ENCODE measurements at places on chromosomes 3 and 15.

DNA sequence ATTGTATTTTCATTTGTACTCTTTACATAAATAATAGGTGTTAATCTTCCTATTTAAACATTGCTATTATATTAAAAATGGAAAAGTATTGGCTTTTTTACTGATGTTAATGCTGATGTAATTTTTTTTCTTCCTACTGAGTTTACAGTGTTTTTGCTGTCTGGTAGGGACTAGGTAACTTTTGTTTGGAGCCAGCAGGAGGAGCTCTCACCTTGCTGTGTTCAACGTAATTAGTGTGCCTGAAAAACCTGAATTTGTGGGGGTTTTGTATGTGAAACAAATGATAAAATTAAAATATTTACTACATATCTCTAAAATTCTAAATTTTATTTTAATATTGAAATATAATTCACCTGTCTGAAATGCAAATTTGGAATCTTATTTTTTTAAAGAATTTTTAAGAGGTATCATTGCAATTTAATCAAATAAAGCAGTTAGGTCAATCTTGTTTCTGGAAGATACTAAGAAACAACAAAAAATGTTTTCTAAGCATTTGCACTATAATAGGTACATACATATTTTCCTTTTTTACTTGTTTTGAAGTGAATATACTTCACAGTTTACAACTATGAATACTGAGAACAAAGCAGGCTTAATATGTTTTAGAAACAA is 48.8 kb downstream of the EPHA6 start:
- peak; percentile 35 for DNase-seq

GRCh38 chr3:21331857-21332256 is 419.2 kb downstream of the ZNF385D start:
- DNase-seq: no peak

DNA sequence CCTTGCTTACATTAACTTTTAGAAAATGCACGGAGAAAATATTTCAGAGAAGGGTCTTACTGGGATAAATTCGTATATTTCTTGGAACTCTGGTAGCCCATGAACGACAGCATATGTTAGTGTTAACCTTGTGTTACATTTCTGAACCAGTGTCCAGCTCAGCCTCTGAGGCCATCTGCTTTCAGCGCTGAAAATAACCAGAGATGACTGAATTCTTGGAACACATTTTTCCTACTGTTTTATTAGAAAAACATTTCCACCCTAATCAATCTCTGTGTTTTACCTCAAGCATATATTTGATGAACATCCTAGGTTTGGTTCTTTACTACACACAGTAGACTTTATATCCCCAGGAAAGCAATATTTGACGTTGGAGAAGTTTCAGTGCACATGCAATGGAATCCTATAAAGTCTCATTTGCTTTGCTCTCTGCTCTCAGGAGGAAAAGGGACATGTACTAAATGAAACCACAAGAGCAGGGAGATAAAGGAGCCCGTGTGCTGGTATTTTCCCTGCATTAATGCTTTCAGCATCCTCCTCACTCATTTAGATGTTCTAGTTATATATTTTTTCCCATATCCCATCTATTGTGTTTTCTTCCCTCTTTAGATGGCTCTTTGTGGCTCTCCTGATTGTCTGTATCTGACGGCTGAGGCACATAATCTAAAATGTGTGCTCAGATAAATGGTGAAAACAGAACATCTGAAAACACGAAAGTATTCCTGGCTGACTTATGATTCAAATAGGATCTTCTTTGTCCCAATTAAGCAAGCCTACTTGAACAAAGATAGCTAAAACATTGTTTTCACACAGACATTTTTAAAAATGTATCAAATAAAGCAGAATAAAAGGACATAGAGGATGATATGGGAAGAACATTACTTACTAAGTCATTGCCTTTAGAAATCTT is 151.7 kb upstream of the KCNMB2 start:
- peak; percentile 41 for DNase-seq

- DNase-seq: no peak
Observed at GRCh38 chr3:160703974-160704373, 27.0 kb downstream of the ARL14 start.

- no peak for DNase-seq
Observed at GRCh38 chr3:71461114-71461513, 122.4 kb downstream of the FOXP1 start.

- DNase-seq: no peak
Observed at GRCh38 chr3:142663865-142664264, 60.0 kb upstream of the TRPC1 start.

- DNase-seq: no peak
Observed at GRCh38 chr3:2526926-2527325, 428.3 kb downstream of the CNTN4 start.

DNA sequence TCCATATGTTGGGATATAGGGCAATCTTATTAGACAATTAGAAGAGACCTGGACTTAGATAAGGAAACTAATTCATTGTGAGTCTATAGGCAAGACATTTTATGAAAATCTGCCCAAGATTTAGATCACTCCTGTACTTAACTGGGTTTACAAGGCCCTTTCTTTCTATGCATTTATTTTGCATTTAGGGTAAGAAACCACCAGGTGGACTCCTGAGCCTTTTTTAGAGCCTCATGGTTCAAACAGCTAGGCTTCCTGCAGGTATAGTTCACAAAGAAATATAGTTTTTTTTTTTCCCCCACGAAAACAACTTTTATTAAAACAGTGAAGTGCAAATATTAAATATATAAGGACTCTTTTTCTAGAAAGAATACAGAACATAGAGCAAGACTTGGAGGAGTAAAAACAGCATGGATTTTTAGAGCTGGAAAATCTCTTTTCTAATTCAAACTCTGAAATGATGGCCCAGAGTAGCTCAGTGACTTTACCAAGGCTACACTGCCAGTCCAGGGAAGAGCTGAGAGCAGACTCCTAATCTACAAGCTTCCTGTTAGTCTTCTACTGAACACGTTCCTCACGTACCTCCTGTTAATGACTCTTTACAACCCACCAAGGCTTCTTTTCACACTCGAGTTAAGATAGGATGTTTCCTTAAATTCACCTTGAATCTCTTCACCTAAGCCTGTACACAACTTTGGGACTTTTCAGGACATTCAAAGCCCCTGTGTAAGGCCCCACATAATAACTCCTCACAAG is 400.9 kb upstream of the ATP11B start:
- DNase-seq: no peak

GRCh38 chr3:117657278-117657677 is 947.7 kb downstream of the TUSC7 start:
- no peak for DNase-seq

- DNase-seq: peak; percentile 18
Observed at GRCh38 chr3:101851072-101851770, 1.9 kb downstream of the NFKBIZ start.

DNA sequence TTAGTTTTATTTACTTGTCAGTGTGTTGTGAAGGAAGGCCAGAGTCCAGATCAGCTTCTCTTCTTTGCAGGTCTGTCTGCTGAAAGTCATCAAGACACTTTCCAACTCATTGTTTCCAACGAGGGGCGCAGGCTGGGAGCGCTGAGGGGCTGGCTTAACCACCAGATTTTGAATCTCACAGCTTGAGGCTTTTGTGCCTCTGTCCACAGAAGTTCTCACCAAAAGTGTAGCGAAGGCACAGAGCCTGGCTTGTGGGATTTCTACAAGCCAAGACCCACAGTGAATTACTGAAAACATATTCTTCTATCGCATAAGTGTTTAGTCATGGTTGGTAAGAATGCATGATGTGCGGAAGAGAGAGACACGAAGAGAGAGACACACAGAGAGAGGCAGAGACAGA is 35.2 kb downstream of the BHLHE40 start:
- DNase-seq: no peak

DNA sequence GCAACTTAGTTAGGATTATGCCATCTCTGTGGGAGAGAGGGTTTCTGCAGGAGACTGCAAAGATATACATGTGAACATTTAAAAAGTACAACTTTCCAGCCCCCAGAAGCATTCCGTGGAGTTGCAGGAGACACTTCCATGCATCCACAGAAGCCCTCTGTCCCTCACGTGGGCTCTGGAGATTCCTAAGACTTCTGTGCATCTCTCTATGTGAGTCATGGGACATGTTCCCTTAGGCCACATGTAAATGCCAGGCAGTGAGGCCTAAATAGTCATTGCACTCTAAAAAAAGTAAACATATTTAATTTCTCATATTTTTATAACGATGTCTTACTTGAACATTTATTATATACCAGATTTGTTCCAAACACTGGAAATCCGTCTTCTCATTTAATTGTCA is 126.5 kb upstream of the ROPN1 start:
- DNase-seq: no peak

DNA sequence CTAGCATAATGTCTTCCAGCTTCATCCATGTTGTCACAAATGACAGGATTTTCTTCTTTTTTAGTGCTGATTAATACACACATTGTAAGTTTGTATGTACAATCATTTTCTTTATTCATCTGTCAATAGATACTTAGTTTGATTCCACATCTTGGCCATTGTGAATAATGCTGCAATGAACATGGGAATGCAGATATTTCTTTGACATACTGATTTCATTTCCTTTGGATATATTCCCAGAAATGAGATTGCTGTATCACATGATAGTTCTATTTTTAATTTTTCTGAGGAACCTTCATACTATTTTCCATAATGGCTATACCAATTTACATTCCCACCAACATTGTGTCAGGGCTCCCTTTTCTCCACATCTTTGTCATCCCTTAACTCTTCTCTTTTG is 117.9 kb downstream of the MEIS2 start:
- DNase-seq: no peak

GRCh38 chr15:99139276-99139675 is 34.4 kb downstream of the SYNM start:
- DNase-seq: no peak

DNA sequence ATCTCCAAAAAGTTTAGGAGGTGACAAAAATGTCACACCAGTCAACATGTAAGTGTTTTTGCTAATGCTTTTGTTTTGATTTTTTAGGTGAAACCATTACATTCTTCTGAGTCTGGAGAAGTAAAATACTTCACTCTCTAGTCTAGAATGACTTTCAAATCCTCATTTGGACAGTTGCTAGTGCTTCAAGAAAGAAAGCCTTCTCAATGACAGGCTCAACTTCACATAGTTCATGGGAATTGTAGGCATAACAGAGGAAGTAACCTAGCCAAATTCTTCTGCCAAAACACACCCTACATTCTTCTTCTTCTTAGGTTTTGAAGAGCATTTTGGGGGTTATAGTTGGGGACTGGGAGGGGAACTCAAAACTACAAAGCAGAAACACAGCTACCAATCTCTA is 29.4 kb upstream of the HEG1 start:
- DNase-seq: peak; percentile 12

- no peak for DNase-seq
Observed at GRCh38 chr15:50977162-50977561, 68.7 kb downstream of the AP4E1 start.

- DNase-seq: no peak
Observed at GRCh38 chr3:116386168-116386567, 59.1 kb downstream of the LSAMP start.

GRCh38 chr3:72728329-72728889 is 119.8 kb downstream of the SHQ1 start:
- no peak for DNase-seq

DNA sequence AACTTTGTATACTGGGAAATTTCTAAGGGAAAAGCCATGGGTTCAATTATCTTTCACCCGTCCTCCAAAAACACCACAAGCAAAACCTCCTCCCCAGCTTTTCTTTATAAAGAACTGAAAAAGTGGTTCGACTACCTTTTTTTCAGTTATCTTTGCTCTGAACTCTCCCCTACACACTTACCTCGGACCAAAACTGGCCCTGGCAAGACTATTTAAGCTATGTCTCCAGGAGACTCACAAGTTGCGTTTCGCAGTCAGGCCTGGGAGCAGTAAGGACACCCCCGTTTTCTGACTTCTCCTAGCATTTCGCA is 645 bp downstream of the COPS2 start:
- DNase-seq: no peak

- no peak for DNase-seq
Observed at GRCh38 chr3:95151590-95151989, 1088.7 kb downstream of the NSUN3 start.

DNA sequence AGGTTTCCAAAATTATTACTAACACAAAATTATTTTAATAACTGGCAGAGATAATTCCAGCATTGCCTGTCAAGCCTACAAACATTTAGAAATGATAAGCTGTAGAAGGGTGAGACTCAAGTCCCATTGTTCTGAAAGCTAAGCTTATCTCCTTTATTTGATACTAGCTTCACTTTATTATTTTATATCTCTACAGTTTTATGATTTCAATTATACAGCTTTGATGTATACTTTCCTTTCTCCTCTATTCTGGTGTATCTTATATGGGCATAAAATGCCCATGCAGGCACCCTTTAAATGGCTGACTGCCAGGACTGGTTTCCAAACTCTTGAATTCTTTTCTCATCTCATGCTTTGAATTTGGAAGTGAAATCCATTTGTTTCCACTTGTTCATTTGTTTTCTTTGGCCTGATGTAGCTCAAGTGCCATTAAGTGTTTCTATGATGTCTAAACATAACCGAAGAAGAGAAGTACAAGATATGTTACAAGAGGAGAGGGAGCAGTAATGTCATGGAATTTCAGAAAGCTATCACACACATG is 372.1 kb upstream of the ARHGEF26 start:
- no peak for DNase-seq

DNA sequence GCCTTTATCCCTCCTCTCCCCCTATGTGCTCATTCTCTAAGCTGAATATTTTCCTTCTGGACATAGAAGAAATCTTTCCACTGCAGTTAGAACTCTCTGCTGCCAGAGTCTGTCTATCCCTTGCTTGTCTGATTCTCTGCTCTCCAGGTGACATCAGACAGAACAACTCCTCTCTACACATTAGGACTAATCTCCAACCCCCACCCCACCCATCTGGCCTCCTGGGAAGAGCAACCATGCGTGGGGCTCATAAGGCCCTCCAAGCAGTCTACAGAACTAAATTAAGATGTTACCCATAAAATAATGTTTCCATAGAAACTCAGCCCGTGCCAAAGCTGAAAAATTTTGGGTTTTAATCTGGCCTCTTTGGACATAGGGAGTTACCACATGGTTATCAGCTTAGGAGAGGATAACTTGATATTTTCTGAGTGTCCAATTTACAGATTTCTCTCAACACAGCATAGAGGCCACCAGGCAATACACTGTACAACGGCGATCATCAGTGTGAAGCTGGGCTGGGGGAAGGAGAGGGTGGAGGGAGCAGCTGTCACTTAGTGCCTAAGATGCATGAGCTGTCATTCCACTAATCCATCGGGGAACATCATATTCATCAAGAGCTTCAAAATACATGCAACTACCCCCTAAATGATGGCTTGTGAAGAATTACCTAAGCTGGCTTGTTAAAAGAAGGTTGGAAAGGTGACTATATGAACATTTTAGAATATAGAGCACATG is 199.4 kb downstream of the CLSTN2 start:
- no peak for DNase-seq

GRCh38 chr15:22980189-22981050 is at the start of gene CYFIP1:
Gene CYFIP1 (minus strand): TSS chr15:22980368. CDS start chr15:22947285, 33,083 bp downstream.
- DNase-seq: no peak

- no peak for DNase-seq
Observed at GRCh38 chr15:91879158-91879557, 25.6 kb downstream of the SLCO3A1 start.
